Activated naive CD8-positive, alpha-beta T cell treated with anti-CD3 and anti-CD28 coated beads, Interleukin-2, amount 10 ng/mL, durations not matched to agents 7 days and 5 days (primary cell): ENCODE measurements at places on chromosomes 5 and 9. TPM values are rescaled to one million over a fixed set of nuclear protein-coding genes. Genes with fewer than 3 reads are reported as not detected.

Gene RGP1
- total RNA-seq, result 26.9 TPM

DNA sequence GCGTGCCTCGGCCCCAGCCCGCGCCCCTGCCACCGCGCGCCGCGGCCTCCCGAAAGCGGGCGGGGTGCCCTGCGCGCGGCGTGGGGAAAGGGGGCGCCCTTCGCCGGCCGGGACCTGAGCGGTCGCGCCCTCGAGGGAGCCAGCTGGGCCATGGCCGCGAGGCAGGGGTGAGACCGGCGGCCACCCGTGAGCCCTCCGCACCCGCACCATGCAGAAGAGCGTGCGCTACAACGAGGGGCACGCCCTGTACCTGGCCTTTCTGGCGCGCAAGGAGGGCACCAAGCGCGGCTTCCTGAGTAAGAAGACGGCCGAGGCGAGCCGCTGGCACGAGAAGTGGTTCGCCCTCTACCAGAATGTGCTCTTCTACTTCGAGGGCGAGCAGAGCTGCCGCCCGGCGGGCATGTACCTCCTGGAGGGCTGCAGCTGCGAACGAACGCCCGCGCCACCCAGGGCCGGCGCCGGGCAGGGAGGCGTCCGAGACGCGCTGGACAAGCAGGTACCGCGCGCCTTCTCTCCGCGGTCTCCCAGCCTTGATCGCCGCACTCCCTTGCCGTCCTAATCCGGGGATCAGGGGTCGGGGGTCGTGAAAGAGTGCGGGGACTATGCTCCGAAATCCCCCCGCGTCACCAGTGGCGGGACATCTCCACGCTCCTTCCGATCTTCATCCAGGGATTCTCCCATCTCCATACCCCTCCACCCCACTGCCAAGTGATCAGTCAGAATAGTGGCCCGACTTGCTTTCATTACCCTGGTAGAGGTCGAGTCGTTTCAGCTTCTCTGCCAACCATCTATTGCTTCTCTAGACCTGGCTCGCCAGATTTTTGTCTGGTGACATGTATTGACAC is 590 bp downstream of the RASGRF2 start:
- H3K27ac ChIP-seq, result peak overlapping the region; percentile 83
- H3K4me3 ChIP-seq, result peak overlapping the region; percentile 89
- no peaks in the 10 kb centered on the region for H3K36me3 ChIP-seq
- no peaks in the 10 kb centered on the region for H3K27me3 ChIP-seq
- peaks cover 51% of the 10 kb centered on the region for H3K4me1 ChIP-seq
- DNase-seq, result peak; percentile 74

Gene GRIN1
- total RNA-seq, result not detected

- H3K4me3 ChIP-seq, result no peak overlapping the region
- no peak for DNase-seq
- H3K4me1 ChIP-seq, result peaks cover 4% of the 10 kb centered on the region
Measured at GRCh38 chr5:921456-922435, 29.1 kb downstream of the TRIP13 start.

GRCh38 chr9:101140764-101141163 is 112.2 kb downstream of the PLPPR1 start:
- H3K4me1 ChIP-seq, result no peaks in the 10 kb centered on the region
- no peaks in the 10 kb centered on the region for H3K36me3 ChIP-seq
- H3K4me3 ChIP-seq, result no peak overlapping the region
- H3K27me3 ChIP-seq, result no peaks in the 10 kb centered on the region
- H3K27ac ChIP-seq, result no peak overlapping the region
- DNase-seq, result no peak

DNA sequence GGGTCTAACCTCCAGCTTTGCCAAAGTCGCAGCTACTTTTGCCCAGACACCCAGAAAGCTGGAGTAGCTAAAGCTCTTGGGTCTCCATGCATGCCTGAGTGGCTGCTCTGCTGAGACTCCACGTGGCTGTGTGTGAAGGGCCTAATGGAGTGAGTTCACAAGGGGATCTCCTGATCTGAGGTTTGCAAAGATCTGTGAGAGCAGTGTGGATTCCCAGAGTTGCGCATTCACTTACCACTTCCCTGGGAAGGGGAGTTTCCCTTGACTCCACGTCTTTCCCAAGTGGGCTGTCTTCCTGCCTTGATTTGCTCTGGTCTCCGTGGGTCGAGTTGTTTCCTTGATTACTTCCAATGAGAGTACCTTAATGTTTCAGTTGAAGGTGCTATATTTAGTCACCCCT is 17.6 kb upstream of the CDKN2B start:
- H3K4me1 ChIP-seq, result peaks cover 6% of the 10 kb centered on the region
- H3K27me3 ChIP-seq, result peaks cover 31% of the 10 kb centered on the region
- H3K27ac ChIP-seq, result no peak overlapping the region
- H3K4me3 ChIP-seq, result no peak overlapping the region
- DNase-seq, result no peak

- H3K4me3 ChIP-seq, result no peak overlapping the region
- peaks cover 4% of the 10 kb centered on the region for H3K36me3 ChIP-seq
- no peak overlapping the region for H3K27ac ChIP-seq
- no peaks in the 10 kb centered on the region for H3K4me1 ChIP-seq
Measured at GRCh38 chr5:176373100-176373818, 8.0 kb downstream of the ARL10 start.

GRCh38 chr9:95494022-95494415 is 22.8 kb downstream of the PTCH1 start:
- no peaks in the 10 kb centered on the region for H3K36me3 ChIP-seq
- H3K4me3 ChIP-seq, result peak overlapping the region; percentile 84
- H3K27ac ChIP-seq, result peak overlapping the region; percentile 96
- DNase-seq, result no peak

- H3K4me1 ChIP-seq, result no peaks in the 10 kb centered on the region
- no peak for DNase-seq
- H3K27me3 ChIP-seq, result peaks cover 9% of the 10 kb centered on the region
- H3K4me3 ChIP-seq, result no peak overlapping the region
Measured at GRCh38 chr5:91126888-91127287, 256.2 kb downstream of the ARRDC3 start.
